ENCODE measurements at places on chromosomes 7 and 10. TPM values are rescaled to one million over a fixed set of nuclear protein-coding genes. Genes with fewer than 3 reads are reported as not detected.

Gene TRIM74
- not detected for total RNA-seq

Gene SH2D4B
- not detected for total RNA-seq

Gene PAPOLB
- total RNA-seq = 0.13 TPM

Gene UNCX
- not detected for total RNA-seq

Gene ACSM6
- total RNA-seq = not detected

Gene LRIT1
- total RNA-seq = not detected

Gene GOLGA7B
- not detected for total RNA-seq

Gene TMEM213
- not detected for total RNA-seq

Data from LHCN-M2 (cell line).